ENCODE measurements at places on chromosomes 13 and 19.

GRCh38 chr13:87207280-87208003, 463.7 kb upstream of the SLITRK5 start:
- DNase-seq = no peak

DNA sequence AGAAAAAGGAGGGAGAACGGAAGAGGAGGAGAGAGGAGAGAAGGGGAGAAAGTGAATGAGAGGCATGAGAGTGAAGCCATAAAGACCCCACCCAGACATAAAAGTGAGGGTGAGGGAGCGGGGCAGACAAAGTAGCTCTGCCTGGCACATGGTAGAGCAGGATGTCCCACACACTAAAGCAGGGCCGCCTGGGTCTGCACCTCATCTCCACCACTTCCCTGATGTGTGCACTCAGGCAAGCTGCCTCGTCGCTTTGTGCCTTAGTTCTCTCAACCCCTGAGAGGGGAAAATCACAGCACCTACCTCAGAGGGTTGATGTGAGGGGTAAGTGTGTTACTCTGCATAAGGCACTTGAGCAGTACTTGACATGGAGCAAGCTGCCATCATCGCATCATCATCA, 488.1 kb downstream of the COG6 start:
- no peak for DNase-seq

- DNase-seq = no peak
Observed at GRCh38 chr13:93628136-93628797, 401.7 kb downstream of the GPC6 start.

DNA sequence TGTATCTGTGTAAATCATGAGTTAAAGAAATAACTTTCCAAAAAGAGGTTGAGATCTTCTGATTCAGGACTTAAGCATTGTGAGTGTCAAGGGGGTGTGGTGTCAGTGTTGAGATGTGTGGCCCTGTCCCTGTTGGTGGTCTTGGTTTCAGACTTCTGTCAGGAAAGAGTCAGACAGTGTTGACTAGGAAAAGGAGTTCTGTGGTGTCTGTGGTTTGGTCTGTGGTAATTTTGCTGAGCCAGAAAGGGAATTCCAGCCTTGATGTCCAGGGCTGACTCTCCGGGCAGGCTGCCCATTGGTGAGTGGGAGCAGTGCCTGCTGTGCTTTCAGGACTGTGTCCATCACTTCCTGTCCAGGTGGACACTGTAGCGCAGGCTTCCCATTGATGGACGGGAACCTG, 39.8 kb upstream of the IGFL4 start:
- DNase-seq = no peak

DNA sequence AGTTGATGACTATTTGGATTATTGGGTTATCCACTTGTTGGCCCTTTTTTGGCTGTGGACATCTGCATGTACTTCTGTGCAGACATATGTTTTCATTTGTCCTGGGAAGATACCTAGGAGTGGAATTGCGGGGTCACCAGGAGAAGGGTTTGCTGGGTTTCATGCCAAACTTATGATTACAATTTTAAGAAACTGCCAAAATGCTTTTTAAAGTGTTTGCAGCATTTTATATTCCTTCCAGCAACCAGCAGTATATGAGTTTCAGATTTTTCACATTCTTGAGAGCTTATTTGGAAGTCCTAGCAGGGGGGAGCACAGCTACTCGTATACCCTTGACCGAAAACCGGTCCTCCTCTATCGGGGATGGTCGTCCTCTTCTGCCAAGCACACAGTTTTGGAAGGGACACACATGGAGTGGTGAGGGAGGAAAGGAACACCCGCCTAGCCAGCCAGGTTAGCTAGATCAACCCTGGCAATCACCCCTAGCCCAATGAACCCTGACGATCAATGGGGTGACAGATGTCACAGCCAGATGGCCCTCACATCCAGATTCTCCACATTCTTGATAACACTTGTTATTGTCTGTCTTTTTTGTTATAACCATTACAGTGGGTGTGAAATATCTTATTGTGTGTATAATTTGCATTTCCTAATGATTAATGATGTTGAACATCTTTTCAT, 26.7 kb upstream of the RNF113B start:
- no peak for DNase-seq

DNA sequence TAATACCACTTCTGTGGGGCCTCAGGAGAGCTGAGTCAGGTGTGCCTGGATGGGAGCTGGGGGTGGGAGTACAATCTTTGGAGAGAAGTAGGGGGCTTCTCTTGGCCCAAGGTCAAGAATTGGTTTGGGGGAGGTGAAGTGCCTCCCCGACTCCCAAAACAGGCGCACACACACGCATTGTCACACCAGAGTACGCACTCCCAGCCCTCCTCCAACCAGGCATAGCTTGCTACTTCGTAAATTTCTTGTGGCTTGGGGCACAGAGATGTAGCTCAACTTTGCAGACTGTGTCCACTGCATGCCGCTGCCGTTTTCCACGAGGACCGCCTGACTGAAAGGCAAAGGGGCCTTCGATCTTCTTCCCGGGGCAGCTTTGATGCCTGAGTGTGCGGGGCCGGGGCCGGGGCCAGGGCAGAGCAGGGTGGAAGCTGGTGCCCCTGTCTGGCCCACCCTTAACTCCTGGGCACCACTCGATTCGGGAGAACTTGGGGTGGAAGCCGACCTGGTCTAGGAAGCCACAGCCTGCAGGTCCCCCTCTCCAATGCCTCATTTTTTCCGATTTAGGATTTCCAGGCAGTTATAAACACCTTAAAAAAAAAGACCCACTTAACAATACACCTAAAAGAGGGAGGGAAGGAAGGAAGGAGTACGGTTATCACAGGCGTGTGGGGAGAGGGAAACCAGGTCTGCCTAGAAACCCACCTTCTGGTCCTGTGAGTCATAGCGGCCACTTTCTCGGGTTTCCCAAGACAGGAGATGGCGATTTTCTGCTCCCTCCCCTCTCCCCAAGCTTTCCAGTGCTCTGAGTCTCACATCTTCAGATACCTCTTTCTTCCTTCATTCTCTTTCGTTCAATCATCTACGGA, 5.8 kb upstream of the TSHZ3 start:
- DNase-seq = no peak

DNA sequence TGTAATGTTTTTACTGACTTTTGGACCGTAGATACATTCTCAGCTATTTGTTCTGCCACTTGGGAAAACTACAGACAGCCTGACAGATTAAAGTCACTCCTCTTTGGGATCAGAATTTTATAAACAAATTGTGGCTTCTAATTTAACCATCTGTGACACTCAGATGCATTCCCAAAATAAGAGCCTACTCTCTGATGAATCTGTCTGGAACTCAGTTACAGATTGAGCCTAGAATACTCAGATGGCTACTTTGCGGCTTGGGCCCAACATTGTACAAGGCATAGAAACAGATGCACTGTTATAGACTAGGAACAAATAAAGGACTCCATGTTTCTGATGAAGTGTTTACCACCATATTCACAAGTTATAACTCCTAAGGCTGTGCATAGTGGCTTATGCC, 291.0 kb upstream of the SLITRK6 start:
- no peak for DNase-seq

- DNase-seq = no peak
Observed at GRCh38 chr13:37102896-37103295, 2.6 kb downstream of the CSNK1A1L start.

DNA sequence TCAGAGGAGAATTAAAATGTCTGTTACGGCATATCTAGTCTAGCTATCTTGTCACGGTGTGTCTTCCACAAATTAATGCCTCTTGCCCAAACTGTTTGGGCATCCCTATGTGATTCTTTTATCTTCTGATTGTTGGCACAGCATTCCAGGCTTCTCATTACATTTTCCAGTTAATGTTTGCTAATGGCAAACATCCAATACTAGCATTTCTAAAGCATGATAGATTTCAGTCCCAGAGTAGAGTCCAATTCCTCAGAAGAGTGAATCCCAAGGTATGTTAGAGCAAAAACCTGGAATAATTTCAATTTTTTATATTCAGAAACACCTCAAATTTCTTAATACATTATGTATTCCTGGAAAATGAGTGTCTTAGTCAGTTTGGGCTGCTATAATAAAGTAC, 684.5 kb upstream of the SLITRK1 start:
- no peak for DNase-seq

- DNase-seq = no peak
Observed at GRCh38 chr13:112102243-112102642, 35.3 kb downstream of the SOX1 start.

GRCh38 chr19:5880196-5880595, 9.9 kb upstream of the FUT5 start:
- no peak for DNase-seq

- DNase-seq = peak; percentile 81
Observed at GRCh38 chr19:53868091-53868891, 608 bp downstream of the MYADM start.

DNA sequence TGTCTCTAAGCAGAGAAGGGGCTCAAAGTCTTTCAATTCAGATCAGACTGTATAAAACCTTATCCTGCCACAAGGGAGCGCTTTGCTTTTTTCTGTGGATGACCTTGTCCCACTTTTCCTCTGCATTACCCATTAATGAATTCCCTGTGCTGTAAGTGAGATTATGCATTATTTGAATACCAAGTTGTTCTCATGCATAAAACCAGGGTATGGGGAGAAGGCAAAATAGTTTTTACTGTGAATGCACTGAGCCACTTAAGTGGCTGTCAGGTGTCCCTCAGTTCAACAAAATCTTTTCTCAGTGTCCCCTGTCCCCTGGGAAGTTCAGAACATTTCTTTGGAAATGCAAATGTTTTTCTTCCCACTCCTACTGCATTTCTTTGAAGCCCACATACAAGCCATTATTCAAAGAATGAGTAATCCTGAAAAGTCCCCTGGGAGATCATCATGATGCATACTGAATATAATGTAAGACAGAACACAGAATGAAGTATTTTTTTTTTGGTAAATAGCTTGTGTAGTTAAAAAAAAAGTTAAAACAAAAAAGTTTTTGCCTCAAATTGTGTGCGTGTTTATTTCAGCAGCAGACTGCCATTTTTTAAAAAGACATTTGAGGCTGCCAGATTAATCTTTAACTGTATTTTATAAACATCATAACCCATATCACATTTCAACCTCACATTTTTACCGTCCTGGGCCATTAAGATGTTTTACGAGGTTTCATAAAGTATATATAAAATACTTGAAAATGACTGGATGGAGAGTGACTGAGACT, 506.7 kb upstream of the PCDH9 start:
- DNase-seq = no peak

- no peak for DNase-seq
Observed at GRCh38 chr13:77616027-77616426, 80.5 kb downstream of the SCEL start.

DNA sequence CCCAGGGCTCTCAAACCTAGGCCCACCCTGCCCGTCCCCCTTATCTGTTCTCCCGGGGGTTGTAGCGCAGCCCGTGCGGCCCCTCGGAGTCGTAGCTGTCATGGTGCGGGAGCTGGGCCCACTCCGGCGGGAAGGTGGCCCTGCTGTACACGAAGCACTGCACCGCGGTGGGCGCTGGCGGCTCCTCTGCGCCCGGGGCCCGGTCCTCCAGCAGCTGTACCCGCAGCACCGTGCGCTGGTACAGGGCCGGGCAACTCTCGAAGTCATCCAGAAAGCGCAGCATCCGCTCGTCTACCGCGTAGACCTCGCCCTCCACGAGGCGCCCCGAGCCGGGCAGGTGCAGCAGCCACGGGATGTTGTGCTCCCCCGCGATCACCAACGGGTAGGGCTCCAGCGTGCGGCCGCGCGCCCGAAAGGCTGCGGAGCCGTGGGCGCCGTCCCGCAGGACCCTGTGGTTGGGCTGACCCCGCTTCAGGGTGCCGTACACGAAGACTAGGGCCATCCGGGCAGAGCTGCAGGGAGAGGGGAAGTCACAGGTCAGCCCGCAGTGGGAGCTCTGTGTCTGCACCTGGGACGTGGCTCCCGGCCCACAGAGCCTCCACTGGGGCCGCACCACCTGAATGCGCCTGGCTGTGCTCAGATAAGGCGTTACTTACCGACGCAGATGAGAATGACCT, 56.4 kb downstream of the GGACT start:
- DNase-seq = no peak

- DNase-seq = no peak
Observed at GRCh38 chr13:35552172-35552844, 75.8 kb upstream of the MAB21L1 start.

DNA sequence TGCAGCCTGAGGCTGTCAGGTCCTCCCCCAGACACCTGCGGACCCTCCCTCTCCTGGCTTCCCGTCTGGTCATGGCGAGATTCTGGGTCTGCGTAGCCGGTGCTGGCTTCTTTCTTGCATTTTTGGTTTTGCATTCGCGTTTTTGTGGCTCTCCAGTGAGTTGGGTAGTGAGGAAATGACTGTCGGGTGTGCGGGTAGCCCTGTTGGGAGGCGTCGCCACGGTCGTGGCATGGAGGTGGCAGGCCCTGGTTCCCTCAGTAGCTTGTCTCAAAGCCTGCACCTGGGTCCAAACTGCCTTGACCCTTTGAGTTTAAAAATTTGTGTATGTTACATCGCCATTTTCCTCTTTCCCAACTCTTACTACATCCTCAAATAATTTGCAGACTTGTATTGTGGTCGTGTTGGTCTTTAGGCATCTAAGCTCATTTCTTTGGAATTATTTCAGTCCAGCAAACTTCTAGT, 344 bp downstream of the NHLRC3 start:
- peak; percentile 47 for DNase-seq

DNA sequence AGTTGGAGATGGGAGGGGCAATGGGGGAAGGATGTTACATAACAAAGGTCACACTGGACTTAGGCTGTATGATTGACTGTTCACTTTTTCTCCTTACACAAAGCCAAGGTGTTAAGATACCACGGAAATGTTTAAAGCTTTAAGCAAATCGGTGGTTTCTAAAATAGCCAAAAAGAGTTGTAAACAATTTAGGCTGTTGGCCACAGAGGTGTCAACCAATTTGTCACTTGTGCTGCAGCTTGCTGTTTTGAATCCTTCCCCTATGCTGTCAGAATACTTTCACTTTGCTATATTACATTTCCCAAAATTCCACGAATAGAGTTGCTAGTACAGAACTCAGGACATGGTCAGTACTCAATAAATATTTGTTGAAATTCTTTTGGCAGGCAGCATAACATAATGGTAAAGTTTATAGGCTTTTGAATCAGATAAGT, 149.3 kb downstream of the VWA8 start:
- DNase-seq = no peak

DNA sequence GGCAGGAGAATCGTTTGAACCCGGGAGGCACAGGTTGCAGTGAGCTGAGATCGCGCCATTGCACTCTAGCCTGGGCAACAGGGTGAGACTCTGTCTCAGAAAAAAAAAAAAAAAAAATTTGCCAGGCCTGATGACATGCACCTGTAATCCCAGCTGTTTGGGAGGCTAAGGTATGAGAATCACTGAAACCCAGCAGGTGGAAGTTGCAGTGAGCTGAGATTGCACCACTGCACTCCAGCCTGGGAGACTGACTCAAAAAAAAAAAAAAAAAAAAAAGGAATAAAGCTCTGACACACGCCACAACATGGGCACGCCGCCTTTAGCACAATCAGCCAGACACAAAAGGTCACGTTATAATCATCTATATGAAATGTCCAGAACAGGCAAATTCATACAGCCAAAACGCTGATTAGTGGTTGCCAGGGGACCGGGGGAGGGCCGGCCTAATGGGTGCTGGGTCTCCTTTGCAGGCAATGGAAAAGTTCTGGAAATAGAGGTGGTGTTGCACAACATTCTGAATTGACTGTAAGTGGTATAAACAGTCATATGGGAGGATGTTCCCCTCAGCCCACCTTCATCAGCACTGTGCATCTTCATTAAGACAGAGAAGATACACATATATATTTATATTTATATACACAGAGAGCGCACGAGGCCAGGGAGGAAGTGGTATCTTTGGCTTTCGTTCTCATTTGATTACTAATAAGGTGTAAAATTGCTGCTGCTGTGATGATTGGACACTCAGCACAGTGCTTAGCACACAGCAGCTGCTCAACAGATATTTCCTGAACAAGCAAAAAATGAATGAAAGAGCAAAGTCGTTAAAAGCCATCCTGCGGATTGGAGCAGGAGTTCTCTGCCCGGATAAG, 3.8 kb downstream of the HSPBP1 start:
- DNase-seq = no peak
